NCI-H2081 treated with DMSO at 0.1 percent for 48 hours (cell line): ENCODE measurements at places on chromosomes 2 and 18.

- no peak for DNase-seq
These were observed 203.9 kb upstream of the TANK start for GRCh38 chr2:160956243-160956802.

DNA sequence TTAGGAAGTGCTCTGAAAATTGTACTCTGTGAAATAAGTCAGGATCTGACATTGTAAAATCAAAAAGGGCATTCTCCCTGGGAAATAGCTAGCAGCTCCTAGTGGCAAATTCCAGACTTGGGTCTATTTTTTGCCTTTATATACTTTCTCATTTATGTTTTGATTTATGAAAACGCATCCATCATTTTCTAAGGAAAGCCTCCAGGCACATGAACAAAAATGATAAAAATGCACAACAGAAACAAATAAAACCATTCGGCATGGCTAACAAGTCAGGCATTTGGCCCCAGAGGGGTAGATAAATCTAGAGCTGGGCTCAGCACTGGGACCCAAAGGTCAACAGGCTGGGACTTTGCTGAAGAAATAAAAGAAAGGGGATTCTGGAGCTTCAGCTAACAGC is 167.0 kb downstream of the BCL11A start:
- DNase-seq = no peak

GRCh38 chr2:72275084-72275483 is 127.4 kb upstream of the CYP26B1 start:
- DNase-seq = no peak

DNA sequence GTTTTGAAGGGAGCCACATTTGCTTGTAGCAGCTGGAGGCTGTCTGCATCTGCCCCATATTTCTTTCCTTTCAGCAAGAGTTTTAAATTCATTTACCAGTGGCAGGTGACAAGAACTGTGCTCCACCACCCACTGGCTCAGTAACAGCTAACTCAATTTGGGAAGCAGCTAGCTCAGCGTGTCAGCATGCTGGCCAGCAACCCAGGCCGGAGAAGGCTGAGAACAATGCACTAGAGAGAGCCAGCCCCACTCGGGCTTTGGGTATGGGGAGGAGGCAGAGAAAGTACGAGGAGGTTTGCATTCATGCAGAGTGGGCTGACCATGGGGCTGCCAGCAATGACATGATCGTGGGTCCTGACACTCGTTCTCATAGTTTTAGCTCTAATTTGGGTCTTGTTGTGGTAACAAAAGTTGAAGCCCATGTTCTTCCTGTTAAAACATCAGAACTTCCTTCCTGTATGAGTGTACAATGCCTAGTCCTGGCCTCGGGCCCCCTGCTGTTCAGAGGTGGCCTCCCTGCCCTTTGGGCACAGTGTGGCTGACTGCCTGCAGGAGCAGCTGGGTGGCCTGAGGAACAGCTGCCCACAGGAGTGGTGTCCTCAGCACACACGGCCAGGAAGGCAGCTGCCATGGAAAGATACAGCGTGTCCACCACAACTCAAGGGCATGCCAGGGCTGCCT is 23.0 kb downstream of the CDC42EP3 start:
- peak; percentile 39 for DNase-seq

DNA sequence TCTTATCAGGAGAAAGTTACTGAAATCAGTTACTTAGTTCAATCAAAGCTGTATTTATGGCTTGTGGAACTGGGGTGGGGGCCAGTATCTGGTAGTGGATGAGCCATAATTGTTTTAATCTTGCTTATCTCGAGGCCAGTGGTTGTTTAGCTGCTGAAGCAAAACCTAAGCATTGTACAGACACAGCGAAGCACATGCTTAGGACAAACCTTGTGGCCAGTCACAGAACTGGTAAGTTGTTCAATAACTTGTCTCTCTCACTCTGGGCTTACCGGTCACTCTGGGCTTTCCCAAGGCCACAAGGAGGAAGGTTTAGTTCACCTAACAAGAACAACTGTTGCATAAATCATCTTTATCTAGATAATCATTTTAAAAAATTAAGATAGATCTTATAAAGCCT is 296.6 kb upstream of the NETO1 start:
- DNase-seq = no peak

GRCh38 chr2:15672961-15673918 is 81.6 kb downstream of the DDX1 start:
- DNase-seq = no peak

DNA sequence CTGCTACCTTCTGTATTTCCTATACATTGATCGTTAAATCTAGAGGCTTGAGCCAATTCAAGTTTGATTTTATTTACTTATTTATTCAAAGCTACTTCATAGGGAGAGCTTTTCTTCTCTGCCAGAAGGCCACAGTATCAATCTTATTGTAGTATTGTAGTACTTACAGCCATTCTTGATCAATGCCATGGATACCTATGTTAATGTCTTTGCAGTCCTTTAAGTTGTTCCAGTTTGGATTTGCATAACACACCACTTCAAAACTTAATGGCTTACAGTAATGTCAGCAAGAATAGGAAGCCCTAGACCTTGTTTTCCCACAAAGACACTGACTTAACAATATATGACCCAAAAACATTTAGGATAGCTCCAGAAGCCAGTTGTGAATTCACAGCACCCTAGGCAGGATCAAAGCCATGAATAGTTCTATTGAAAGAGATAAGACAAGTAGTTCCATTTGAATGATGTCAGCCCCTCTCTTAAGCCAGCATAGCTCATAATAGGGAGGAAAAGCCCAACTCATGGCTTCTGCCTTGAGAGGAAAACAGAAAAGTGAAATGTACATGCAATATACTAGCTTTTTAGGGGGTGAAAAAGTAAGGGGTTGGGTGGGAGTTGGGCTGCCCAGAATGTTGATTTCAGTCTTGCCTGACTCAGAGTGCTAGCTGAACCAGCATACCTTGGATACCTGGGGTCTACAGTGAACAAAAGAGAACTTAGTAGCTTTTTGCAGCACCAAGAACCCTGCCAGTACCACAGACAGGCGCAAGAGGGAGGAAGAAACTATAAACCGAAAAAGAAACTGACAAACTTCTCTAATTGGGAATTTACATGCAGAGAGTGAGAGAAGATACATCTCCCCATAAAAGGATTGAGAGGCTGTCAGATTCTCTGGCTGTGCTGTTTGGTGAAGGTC is 101.4 kb downstream of the CAMKMT start:
- DNase-seq = no peak

- DNase-seq = no peak
These were observed 1676.4 kb upstream of the SLC39A10 start for GRCh38 chr2:193980599-193980998.

DNA sequence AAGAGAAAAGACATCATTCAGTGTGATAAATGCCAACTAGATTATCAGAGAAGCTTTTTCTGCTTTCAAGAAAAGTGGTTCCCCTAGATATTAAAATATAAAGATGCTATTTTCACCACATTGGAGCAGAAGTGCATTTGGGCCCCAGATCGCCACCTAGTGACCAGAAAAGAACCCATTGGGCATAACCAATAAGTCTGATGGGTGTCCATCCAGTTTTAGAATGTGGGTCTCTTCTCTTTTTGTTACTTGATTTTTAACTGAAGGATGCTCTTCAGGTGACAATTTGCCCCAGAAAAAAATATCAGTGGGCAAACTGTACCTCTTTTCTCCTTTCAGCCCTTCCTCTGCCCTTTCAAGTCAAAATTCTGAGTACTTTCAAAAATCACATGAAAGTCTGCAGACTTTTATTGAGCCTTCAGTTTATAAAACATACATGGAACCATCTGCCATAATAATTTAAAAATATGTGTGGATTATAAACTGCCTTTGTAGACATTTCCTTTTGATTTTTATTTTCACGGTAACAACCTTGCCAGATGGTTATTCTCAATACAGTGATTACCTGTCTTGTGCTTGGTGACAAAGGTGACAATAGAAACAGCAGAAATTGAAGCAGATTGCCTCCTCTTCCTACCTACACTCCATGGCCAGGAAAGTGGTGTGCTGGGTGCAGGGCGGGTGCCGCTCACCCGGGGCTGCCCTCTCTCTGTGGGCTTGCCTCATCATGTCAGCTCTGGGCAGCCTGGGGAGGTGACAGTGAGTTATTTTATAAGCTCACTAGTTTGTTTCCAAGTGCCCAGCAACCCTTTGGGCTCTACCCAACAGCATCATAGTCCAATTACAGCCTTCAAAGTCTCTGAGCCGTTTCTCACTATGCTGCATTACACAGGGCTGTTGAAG is 124.5 kb downstream of the DCDC2C start:
- DNase-seq = no peak

DNA sequence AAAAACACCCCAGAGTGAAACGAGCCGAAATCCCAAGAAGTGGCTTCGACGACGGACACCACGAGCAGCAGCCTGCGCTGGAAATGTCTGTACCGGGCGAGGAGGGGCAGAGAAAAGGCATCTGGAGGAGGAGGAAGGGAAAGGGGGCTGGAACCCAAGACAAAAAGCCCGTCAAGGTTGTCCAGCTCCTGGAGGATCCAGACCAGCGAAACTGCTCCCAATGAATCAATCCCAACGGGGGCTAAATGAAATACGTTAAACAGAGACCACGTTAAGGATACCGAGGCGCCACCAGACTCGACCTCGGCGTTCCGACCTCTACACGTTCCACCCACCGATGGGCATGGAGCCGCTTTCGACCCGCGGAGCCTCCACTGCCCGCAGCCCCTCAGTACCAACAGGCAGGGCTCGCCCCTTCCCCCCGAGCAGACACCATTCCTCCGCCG is 400 bp downstream of the CCDC88A start:
- no peak for DNase-seq
